ENCODE measurements at places on chromosomes 11 and 22.
A peak's percentile ranks its signal among the peaks of the same experiment; 100 is the strongest.

- no peak for DNase-seq
These were observed 38.4 kb upstream of the ETS1 start for GRCh38 chr11:128625746-128626145.

DNA sequence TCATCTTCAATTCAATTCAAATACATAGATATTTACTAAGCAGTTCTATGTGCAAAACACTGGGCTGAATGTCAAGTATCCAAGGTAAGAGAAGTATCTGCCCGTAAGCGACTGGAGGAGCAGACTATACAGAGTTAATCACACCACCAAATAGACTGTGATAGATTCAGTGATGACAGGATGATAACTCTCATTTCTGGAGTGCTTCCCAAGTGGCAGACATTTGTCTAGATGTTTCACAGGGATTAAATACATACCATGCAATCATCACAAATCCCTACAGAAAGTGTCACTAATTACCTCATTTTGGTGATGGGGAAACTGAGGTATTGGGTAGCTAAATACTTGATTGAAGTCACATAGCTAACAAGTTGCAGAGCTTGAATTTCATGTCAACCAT is 508.7 kb upstream of the TENM4 start:
- DNase-seq = peak; percentile 50

- peak; percentile 89 for DNase-seq
These were observed 11.2 kb upstream of the PPP2R1B start for GRCh38 chr11:111777094-111778046.

DNA sequence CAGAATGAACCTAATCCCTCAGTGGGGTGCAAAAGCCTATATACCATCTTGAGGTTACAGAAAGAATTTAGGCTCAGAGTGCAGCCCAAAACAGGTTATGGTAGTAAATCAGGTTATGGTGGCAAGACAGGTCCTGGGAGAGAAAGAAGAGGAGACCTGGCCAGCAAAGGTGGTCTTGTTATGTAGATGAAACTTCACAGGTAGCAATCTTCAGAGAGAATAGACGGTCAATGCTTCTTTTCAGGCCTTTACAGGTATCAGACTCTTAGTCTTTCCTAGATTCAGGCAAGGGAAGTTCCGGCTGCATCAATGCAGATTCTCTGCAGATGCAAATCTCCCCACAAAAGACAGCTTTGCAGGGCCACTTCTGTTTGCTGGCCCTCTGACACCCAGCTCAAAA is 45.8 kb upstream of the SORL1 start:
- no peak for DNase-seq

- DNase-seq = no peak
These were observed 7.4 kb downstream of the CAPN5 start for GRCh38 chr11:77074205-77074604.

DNA sequence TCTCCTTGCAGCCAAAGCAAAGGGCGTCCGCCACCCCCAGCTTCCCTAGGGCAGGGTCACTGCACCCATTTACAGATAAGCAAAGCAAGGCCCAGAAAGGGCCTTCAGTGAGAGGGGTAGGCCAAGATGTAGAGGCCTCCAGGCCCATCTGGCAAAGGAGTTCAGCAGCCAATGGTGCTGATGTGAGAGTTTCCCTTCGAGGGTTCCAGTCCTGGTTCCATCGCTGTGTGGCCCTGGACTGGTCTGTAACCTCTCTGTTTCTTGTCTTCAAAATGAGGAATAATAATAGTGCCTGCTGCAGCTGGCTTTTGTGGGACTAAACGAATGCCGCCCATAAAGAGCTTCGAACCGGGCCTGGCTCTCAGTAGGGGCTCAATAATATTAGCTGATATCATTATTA is 4.0 kb downstream of the ELFN2 start:
- DNase-seq = no peak

GRCh38 chr11:46238967-46239800 is 38.3 kb upstream of the CREB3L1 start:
- DNase-seq = peak; percentile 93
